ENCODE measurements at places on chromosomes 3 and 15.
A peak's percentile ranks its signal among the peaks of the same experiment; 100 is the strongest.

- no peak for DNase-seq
Observed at GRCh38 chr15:41341519-41341918, 8.8 kb downstream of the NUSAP1 start.

GRCh38 chr3:100403362-100404249 lies 2.3 kb downstream of the LNP1 start:
- no peak for DNase-seq

DNA sequence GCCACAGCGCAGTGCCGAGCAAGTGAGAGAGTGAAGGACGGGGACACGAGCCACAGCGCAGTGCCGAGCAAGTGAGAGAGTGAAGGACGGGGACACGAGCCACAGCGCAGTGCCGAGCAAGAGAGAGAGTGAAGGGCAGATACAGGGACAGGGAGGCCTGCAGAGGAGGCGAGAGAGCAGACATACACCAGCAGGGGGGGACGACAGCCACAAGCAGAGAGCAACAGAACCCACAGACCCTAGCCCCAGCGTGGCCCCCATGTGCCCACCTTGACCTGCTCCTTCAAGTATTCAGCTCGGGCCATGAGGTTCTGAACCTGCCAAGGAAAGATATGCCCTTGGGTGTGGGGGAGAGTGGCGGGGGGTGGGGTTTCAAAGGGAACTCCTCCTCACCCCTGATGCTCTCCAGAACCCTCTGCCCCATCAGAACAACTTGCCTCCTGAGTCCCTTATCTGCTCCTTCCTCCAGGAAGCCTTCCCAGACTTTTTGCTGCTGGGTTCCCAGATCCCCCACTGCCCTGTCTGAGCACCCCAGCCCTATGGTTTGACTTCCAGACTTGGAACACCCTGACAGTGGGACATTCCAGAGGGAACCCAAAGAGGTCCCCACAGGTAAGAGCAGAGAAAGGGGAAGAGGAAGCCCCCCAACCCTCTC lies 5.3 kb downstream of the ULK3 start:
- DNase-seq: no peak

GRCh38 chr3:10778492-10779292 lies 37.3 kb upstream of the SLC6A11 start:
- no peak for DNase-seq

DNA sequence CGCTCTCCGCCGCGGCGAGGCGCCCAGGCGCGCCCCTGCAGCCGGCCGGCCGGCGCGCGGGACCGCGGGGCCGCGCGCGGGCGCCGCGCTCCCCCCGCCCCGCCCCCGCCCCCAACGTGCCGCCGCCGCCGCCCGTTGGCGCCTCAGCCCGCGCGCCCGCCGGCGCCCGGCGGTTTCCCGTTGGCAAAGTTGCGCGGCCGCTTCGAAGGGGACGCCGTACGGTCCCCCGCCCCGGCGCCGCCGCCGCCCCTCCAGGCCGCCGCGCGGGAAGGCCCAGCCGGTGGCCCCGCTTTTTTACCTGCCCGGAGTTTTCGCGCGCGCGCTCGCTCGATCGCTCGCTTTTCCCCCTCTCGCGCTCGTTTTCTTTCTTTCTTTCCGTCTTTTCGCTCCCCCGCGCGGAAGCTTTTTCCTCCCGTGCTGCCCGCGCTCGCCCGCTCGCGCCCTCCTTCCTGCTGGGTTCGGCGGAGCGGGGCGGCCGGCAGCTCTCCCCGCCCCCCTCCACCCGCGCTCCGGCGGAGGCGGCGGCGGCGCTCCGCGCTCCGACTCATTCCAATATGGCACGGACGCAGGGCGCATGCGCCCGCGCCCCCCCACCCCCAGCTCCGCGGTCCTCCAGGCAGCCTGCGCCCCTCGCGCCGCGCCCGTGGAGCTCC lies at the start of gene SFMBT1:
Gene SFMBT1, minus strand, starts transcription at position 556 of the 653 bp plus-strand sequence. CDS start 76,945 bp downstream, outside the sequence.
- no peak for DNase-seq

- DNase-seq: no peak
Observed at GRCh38 chr15:52378746-52379394, 83.3 kb upstream of the MYO5C start.

DNA sequence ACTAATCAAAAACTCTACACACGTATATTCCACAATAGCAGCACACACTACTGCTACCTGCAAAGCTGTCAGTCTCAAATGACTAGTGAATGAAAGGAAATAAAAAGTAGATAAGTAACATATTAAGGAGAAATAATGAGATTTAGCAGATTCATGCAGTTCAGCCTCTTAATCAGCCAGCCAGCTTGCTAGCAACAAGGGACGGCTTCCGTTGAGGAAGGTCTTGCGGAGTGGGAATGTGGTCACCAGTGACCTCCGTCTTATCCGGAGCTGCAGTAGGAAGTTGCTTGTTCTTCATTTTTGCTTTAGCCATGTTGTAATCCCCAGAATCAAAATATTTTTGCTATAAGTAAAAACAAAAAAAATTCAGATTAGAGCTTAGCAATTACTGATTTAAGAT lies 17.1 kb downstream of the ARPP19 start:
- DNase-seq: no peak

- DNase-seq: no peak
Observed at GRCh38 chr15:78628227-78628626, 7.4 kb upstream of the CHRNA3 start.

GRCh38 chr15:68272721-68273271 lies 4.7 kb upstream of the FEM1B start:
- DNase-seq: no peak

GRCh38 chr15:28987337-28987736 lies 101.6 kb downstream of the APBA2 start:
- no peak for DNase-seq

GRCh38 chr3:145224886-145225285 lies 936.1 kb downstream of the PLOD2 start:
- DNase-seq: no peak

DNA sequence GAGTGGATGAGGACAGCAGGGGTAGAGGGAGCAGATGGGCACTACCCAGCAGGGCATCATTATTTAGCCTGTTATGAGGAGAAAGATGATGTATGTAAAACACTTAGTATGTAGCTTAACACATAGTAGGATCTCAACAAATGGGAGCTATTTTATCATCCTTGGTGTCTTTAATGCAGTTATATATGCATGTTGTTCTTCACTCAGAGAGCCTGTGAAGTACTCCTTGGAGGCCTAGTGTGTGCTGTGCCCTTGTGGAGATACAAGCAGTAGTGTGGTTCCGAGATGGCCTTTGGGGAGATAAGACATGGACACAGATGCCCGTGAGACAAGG lies 124.2 kb downstream of the LIPC start:
- DNase-seq: no peak

DNA sequence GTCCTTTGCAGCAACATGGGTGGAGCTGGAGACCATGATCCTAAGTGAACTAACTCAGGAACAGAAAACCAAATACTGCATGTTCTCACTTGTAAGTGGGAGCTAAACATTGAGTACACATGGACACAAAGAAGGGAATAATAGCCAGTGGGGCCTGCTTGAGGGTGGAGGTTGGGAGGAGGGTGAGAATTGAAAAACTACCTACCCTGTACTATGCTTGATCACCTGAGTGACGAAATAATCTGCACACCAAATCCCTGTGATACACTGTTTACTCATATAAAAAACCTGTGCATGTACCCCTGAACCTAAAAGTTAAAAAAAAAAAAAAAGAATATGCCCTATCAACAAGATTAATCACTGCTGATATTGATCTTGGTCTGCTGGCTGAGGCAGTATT lies 58.7 kb upstream of the ADAMTSL3 start:
- no peak for DNase-seq

DNA sequence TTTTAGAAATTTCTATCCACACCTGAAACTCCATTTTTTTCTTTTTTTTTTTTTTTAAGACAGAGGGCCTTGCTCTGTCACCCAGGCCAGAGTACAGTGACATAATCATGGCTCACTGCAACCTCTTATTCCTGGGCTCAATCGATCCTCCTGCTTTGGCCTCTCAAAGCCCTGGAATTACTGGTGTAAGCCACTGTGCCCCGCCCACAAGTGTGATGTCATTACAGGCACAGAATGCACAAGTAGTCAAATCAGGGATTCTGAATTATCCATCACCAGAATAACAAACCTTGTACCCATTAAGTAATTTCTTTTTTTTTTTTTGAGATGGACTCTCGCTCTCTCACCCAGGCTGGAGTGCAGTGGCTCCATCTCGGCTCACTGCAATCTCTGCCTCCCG lies 1.9 kb downstream of the UQCRC1 start:
- DNase-seq: no peak

DNA sequence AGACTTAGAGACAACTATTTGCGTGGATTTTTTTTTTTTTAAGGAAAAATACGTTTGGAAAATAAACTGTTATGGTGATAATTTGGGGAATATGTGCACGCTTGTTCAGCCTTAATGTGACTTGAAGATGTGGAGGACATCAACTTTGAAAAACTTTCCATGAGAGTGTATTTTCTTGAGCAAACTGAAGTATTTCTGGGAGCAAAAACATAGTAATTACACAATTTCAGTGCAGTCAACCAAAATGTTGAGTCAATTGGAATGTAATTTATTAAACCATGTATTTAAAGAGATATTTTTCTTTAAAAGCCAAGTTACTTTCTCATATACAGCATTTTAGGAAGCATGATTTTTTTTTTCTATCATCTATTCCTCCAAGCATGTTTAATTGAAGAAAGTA lies 80.3 kb upstream of the FLNB start:
- DNase-seq: no peak

GRCh38 chr3:119257654-119258410 lies 17.2 kb upstream of the B4GALT4 start:
- DNase-seq: peak; percentile 10

Data from NCI-H510A treated with DMSO at 0.1 percent for 48 hours (cell line).